Coronary artery (tissue), 2 donors: ENCODE measurements at places on chromosomes 2 and 18.
A peak's percentile ranks its signal among the peaks of the same experiment; 100 is the strongest.

DNA sequence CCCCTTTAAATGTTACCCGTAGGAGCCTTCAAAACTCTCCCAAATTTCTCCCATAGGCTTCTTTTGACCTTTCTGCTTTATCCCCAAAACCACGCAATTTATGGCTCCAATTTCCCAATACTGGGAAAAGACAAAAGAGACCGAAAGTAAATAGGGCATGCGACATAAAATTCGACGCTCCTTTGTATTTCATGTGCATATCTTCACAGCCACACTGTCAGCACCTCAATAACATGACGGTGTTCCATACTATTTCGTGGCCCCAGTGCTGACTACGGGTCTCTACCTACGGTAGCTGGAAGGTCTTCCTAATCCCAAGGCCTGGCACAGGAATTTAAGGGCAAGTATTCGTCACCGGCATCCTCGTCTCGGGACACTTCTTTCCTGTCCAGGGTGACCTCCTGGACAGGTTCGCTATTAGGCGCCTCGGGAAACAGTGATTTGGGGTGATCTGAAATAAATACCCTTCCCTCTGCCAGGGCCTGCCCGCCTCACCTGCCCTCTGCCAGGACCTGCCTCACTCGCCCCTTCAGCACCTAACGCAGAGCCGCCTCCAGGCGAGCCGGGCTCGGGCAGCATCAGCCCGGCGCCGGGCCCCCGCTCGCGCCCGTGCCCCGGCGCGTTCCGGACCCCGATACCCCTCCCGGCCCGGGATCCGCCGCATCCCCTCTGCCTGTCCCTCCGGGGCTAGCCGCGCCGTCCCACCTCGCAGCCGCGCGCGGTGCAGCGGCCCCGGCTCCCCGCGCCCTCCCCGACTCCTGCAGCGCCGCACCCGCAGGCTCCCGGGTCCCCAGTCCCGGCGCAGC lies 680 bp downstream of the DTNB start:
- no peak for DNase-seq

DNA sequence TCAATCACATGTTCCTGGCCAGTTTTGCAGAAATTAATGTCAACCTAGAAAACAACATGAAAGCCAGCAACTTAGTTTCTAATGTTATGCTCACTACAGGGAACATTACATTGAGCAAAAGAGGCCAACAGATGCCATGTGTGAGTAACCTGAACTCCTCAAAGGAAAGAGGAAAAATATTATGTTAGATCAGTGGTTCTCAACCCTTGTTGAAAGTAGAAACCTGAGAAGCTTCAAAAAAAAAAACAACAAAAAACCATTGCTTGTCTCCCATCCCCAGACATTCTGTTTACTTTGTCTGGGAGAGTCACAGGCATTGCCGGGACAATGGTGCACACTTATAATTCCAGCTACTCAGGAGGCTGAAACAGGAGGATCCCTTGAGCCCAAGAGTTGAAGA lies 57.7 kb downstream of the METTL4 start:
- no peak for DNase-seq

GRCh38 chr2:237465515-237466148 lies 21.4 kb upstream of the MLPH start:
- DNase-seq, result peak; percentile 62

DNA sequence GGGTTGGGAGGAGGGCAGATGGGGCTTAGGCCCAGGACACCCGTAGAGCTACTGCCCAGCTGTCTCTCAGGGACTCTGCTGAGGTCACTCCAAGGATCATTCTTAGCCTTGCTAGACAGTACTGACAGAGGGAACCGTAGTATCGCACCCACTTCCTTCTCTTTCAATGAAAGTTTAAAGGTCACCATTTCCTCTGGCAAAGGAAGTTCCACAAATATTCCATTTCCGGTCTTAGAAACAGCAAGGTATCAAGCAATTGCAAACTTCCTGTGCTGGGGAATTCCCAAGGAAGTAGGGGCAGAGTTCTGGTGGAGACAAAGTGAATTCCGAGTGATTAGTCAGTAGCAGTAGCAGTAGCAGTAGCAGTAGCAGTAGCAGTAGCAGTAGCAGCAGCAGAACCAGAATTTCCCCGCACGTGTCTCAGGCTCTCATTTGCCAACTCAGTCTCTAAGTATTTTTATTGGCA lies 24.7 kb downstream of the IL1B start:
- DNase-seq, result no peak

- no peak for DNase-seq
Observed at GRCh38 chr2:180101846-180102245, 94.7 kb upstream of the CWC22 start.

DNA sequence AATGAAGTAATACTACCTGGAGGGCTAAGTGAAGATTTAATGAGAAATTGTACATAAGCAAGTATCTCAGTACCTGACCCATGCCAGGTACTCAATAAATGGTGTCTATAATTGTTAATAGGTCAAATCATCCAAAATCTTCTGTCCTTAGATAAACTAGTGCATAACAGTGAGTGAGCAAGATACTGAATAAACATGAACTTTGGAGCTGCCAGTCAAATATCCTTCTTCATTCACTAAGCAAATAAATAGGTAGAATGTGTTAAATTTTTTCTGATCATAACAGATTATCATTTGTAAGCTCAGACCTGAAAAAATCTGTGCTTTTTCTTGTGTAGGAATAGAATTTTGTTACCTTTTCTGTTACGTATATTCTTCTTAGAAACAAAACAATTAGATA lies 39.6 kb downstream of the RAB3GAP1 start:
- no peak for DNase-seq

DNA sequence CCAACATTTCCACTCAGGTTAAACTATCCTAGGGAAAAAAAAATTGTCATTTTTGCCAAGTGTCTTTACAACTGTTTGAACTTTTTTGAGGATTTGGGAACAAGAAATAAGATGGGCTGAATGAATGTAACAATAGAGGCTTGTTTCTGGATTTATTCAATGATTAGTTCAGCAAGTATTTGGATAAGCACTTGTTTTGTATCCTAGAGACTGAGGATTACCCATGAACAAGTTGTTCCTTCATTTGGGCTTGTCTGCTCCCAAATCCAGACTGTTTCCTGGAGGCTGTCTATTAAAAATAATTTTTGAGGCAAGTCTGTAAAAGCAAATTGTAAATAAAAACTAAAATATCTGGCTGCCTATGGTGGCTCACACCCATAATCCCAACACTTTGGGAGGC lies 62.0 kb upstream of the CSRNP3 start:
- no peak for DNase-seq

DNA sequence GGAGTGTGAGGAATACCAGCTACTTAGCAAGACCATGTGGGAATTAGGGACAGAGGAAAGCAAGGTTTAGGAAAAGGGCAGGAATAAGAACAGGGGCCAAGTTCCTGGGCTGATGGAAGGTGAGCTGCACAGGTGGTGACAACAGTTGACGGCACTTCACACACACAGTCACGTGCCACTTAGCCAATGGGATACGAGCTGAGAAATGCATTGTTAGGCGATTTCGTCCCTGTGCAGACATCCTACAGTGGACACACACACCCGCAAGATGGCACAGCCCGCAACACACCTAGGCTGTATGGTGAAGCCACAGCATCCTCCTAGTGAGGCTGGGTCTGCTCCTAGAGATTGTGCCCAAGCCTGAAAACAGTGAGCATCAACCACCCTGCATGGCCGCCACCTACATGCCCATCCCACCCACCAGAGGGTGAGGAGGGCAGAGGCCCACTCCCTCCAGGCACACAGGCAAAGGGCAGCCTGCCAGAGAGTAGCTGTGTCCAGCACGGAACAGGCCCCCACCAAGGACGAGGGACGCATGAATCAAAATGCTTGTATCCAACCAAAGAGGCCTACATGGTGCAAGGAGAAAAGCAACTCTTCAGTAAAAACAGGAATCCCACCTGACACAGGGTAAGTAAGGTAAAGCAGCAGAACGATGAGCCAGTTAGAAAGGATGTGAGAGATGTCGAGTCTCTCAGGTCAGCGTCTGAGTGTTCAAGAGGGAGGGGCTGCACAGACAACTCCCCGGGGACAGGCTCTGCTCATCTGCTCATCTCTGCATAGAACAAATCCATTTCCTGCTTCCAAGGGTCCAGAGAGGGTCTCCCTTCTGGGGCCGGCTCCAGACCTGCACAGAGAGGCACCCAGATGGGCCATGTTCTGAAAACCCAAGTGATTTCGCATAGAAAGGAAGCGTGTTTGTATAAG lies 51.3 kb downstream of the ZNF516 start:
- peak; percentile 40 for DNase-seq

GRCh38 chr2:164551519-164551918 lies 69.8 kb downstream of the GRB14 start:
- no peak for DNase-seq

GRCh38 chr2:38073211-38074057 lies 2.5 kb downstream of the CYP1B1 start:
- DNase-seq, result no peak

GRCh38 chr2:237057893-237058300 lies 27.8 kb upstream of the COPS8 start:
- DNase-seq, result no peak

GRCh38 chr2:203740871-203741281 lies 34.4 kb downstream of the CD28 start:
- DNase-seq, result no peak

DNA sequence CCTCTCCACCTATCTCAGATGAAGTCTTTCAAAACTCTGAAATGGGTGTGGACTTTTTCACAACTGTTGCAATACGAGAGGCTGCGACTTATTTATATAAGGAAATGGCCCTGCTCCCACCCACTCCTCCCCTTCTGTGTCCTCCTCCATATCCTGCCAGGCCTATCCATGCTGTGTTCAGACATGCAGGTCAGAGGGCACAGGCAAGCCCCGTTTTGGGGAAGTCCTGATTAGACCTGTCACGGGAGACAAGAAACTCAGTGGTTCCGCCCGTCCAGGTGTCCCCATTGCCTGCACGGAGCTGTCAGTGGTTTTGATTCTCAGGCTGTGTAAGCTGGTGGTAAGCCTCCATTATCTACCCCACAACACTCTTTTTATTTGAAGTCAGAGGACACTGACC lies 99.6 kb upstream of the MGAT5 start:
- DNase-seq, result no peak

GRCh38 chr18:75809926-75810255 lies 382.4 kb upstream of the SMIM21 start:
- no peak for DNase-seq

- no peak for DNase-seq
Observed at GRCh38 chr2:3647831-3648651, 10.0 kb upstream of the ALLC start.

DNA sequence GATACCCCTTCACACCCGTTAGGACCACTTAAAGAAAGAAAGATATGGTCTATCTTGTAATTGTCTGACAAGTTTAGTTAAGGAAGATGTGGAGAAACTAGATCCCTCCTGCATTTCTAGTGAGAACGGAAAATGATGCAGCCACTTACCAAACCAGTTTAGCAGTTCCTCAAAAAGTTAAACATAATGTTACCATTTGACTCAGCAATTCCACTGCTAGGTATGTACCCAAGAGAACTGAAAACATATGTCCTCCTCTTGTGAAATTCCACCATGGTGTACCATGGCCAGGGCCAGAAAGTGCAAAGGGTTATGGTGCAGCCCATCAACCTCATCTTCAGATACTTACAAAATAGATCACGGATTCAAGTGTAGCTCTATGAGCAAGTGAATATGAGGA lies 79.0 kb upstream of the ID2 start:
- no peak for DNase-seq

GRCh38 chr2:11244091-11244826 lies 89.0 kb downstream of the SLC66A3 start:
- DNase-seq, result no peak

- no peak for DNase-seq
Observed at GRCh38 chr18:13555192-13555591, 171.2 kb downstream of the FAM210A start.

- no peak for DNase-seq
Observed at GRCh38 chr2:11691076-11691660, 21.2 kb upstream of the NTSR2 start.

GRCh38 chr2:135818937-135819610 lies 17.9 kb downstream of the LCT start:
- no peak for DNase-seq

GRCh38 chr18:3717376-3718025 lies 267.5 kb downstream of the TGIF1 start:
- DNase-seq, result no peak

DNA sequence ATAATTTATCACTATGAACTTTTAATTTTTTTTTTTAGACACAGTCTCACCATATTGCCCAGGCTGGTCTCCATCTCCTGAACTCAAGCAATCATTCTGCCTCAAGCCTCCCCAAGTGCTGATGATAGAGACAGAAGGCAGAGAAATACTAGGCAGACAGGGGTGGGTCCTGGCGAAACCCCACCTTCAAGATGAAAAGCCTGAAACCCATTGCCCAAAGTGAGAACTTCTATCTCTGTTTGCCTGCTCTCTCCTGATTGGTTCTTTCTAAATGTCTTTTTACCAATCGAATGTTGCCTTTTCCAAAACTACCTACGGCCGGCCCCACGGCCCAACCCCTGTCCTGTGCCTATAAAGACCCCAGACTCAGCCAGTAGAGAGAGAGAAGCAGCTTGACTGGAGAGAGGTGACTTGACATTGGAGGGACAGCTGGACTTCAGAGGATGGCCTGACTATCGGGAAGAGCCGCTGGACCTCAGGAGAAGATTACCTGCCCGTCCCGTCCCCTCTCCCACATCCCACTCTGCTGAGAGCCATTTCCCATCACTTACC lies 21.9 kb downstream of the PRKD3 start:
- no peak for DNase-seq

DNA sequence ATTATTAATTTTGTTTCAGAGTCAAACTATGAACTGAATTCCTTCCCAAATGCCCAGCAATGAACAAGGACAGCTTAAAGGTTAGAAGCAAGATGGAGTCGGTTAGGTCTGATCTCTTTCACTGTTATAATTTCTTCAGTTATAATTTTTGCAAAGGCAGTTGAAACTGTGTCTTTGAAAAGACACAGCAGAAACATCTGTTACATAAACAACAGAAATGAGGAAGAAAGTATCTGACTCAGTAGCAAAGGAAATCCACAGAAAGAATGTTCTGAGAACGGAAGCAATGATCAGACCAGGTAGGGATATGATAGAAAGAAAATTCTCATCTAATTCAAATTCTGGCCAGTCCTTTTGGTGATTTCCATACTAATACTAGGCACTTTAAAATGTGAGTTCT lies 5.2 kb upstream of the RMC1 start:
- no peak for DNase-seq

- DNase-seq, result no peak
Observed at GRCh38 chr2:106996171-106996769, 110.3 kb upstream of the ST6GAL2 start.

DNA sequence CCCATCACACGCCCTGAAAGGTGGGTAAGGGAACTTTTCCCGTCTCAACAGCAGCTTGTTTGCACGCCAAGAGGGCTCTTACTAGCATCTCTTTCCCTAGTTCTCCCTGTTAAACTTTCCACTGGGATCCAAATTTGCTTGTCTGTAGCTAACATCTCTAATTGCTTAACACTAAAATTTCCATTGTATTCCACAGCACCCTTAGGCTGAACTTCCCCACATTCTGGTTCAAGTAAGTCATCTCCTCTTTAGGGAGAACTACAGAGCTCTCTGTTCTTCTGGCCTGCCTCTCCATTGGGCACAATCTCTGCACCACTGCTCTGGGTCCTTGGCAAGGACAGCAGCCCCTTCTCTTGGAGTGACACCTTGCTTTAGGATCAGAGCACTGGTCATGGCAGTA lies 24.0 kb downstream of the UNC50 start:
- DNase-seq, result no peak

- DNase-seq, result no peak
Observed at GRCh38 chr2:41414486-41415230, 633.2 kb upstream of the PKDCC start.

- no peak for DNase-seq
Observed at GRCh38 chr2:137987011-137987410, 22.7 kb downstream of the HNMT start.

GRCh38 chr2:188364033-188364630 lies 72.5 kb downstream of the GULP1 start:
- DNase-seq, result no peak
